NCI-H526 (cell line): ENCODE measurements at places on chromosomes 13 and 19.

GRCh38 chr19:10797541-10798256 is 38.3 kb downstream of the TMED1 start:
- DNase-seq: no peak

- no peak for DNase-seq
These were observed 9.8 kb downstream of the PARP4 start for GRCh38 chr13:24502533-24503378.

DNA sequence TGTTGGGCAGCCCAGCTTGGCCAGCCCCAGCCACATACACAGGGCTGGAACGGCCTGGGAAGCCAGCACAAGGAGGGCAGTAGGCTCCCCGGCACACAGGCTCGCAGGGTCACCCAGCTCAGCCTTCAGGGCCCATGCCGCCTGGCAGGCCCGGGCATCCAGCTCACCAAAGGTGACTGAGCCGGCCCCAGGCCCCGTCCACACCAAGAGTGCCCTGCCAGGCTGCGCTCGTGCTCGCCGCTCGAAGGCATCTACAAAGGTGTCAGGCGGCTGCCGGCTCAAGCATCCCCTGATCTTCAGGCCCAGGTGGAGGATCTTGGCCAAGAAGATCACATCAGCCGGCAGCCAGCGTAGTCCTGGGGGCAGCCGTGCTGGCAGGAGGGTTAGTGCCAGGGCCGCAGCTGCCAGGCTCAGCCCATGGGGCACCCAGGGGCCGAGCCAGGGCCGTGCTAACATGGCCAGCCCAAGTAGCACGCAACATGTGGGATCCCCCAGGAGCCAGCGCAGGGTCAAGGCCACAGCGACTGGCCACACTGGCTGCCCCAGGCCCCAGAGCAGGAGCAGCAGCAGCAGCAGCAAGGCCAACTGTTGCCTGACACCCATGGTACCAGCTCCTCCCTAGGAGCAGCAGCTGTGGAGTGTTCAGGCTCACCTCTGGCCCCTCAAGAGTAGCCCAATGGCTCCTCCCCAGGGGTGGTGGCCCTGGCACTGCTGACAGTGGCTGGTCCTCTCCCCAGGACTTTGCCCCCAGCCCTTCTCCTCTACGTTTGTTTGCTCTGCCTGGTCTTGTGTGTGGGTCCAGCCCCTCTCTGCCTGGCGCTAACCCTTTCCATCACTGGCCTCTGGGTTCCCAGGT is at the start of gene SLC27A5:
SLC27A5 (minus strand) TSS at position 640 of the 856 bp plus-strand sequence; CDS start at position 603, 37 bp downstream.
- DNase-seq: no peak

- no peak for DNase-seq
These were observed 351.6 kb upstream of the KLF12 start for GRCh38 chr13:74485757-74486156.

- DNase-seq: no peak
These were observed 54.0 kb upstream of the IRS2 start for GRCh38 chr13:109840201-109840892.

DNA sequence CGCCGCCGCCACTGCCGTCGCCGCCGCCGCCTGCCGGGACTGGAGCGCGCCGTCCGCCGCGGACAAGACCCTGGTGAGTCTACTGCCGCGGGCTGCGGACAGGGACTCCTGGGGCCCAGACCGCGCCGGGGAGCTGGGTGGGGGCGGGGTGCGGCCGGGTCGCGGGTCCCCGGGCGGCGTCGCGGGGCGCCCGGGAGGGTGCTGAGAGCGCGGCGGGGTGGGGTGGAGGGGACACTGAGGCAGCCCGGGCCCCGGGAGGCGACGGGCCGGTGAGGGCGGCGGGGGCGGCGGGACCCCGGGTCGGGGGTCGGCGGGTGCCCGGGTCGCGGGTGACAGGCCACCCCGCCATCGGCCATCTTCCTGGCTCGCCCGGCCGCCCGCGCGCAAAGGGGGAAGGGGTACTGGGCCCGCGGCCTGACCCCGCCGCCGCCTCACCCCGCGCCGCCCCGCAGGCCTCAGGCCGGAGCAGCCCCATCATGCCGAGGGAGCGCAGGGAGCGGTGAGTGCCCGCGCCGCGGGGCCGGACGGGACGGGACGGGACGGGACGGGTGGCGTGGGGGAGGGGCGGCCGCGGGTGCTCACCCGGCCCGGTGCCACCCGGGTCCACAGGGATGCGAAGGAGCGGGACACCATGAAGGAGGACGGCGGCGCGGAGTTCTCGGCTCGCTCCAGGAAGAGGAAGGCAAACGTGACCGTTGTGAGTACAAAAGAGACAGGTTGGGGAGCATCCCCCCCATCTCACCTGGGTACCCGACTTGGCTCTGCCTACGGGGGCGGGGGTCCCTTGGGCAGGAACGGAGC is 489 bp downstream of the CCNE1 start:
- no peak for DNase-seq

DNA sequence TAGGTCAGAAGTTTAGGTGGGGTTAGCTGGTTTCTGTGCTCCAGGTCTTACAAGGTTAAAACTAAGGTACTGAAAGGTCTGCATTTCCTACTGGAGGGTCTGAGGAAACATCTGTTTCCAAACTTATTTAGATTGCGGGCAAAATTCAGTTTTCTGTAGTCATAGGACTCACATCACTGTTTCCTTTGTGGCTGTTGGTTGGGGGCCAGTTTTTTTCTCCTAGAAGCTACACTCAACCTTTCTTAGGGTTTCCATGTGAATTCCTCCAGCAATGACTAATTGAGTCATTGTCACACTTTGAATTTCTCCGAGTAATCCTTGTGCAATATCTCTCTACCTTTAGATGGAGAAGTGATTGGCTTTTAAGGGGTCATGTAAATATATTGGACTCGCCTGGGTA is 773.4 kb upstream of the SLITRK1 start:
- DNase-seq: no peak

- DNase-seq: no peak
These were observed 3.6 kb upstream of the GPC6 start for GRCh38 chr13:93222976-93223375.
